ENCODE measurements at places on chromosomes 3 and 15.
A peak's percentile ranks its signal among the peaks of the same experiment; 100 is the strongest.

DNA sequence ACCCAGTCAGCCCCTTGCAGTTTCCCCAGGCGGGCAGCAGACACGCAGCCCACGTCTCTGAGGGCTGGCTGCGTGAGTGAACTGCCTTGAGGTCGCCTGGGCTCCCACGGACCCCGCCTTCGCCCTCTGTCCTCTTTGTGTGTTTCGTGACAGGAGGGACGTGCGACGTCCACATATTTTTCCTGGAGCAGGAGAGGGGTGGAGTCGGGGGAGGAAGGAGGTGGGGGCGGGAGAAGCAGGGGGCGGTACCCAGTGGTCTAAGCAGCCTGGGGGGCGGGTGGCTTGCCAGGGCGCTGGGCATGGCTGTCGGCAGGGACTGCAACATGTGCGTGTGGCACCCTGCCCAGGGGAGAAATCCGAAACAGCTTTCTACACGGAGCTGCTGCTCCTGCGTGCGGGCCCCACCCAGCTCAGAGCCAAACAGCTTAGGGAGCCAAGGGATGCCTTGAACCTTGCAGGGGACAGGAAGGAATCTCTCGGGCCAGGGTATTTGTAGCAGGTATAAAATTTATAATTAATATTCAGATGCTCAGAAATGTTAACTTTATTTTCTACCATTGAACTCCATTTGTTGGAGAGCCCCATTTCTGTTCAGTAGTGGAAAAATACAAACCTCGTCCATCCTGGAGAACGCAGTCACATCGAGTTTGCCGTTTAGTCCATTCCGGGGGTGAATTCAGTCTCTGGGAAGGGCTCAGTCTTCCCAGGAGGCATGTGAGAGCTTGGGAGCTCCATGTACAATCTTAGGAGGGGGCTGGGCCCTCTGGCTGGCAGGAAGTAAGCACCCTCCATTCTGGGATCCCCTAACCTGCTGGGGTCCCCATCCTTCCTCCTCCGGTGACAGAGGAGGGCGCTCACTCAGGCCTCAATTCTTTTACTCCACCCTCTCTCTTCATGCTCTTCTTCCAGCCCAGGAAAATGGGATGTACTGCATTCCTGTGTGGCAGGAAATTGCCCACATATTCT lies 79.1 kb upstream of the MEF2A start:
- DNase-seq = no peak

GRCh38 chr3:186425788-186426730 lies 64.0 kb upstream of the DGKG start:
- peak; percentile 39 for DNase-seq

DNA sequence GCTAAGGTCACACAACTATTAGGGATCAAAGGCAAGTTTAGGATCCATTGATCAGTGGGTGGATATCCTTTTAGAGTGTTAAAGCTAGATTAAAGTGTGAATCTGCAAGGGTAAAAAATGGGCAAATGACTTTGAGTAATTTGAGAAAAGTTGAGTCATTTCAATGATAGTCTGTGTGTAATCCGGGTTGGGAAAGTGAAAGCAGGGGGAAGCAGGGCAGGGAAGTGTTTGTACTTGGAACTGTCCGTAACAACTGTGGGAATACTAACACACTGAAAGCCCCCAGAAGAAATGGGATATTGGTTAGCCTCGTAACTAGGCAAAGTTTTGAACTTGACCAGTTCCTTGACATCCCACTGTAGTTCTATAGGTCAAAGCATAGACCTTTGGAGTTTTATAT lies 187.2 kb upstream of the SLITRK3 start:
- no peak for DNase-seq

DNA sequence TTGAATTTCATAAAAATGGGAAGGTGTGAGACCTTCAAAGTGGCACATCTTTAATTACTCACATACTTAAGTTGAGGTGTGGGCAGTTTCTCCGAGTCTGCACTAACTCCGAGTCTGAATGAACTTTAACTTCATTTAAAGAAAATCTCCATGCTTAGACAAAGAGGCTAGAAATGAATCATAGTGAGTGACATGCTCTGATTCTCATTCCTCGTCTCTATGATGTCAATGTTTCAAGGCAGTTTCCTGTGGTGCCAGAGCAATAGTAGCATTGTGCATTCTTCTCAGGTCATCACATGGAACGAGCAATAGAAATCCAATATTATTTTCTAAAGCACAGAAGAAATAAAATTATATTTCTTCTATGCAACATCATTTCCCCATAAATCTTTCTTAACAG lies 224.8 kb downstream of the KCNMB2 start:
- DNase-seq = no peak

GRCh38 chr3:175212896-175213295 lies 353.8 kb downstream of the NAALADL2 start:
- DNase-seq = no peak

- no peak for DNase-seq
Observed at GRCh38 chr15:76809412-76810103, 95.6 kb downstream of the SCAPER start.

DNA sequence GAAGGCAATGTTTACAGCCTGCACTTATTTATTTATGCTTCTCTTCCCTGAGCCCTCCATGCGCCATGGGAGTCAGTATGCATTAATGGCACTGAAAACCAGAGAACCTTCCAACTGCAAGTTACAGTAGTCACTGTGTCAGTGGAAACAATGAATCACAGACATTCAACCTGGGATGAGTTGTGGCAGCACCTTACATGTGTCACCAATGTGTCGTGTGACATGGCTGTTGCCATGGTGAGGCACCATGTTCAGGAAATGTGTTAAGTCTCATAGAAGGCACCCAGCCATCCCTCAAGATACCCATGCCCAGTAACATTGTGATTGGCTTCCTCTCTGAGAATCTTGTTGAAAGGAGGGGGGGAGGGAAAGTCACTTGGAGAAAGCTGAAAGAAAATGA lies 105.0 kb downstream of the FOXP1 start:
- no peak for DNase-seq

DNA sequence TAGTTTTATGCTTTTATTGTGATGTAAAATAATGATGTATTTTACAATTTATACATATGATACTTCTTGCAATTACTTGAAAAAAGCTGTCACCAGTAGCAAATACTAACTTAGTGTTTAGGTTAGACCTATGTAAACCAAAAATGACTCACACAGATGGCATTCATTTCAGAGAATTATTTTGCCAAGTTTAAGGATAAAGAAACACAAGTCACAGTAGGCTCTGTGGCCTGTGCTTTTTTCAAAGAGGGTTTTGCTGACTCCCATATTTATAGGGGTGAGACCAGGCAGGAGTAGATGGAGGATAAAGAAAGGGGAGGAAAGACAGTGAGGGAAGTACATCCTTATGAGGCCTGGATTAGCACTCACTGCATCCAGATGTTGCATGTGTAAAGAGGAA lies 356.6 kb upstream of the NPAP1 start:
- DNase-seq = no peak

- DNase-seq = no peak
Observed at GRCh38 chr3:148951599-148952361, 39.6 kb upstream of the GYG1 start.

DNA sequence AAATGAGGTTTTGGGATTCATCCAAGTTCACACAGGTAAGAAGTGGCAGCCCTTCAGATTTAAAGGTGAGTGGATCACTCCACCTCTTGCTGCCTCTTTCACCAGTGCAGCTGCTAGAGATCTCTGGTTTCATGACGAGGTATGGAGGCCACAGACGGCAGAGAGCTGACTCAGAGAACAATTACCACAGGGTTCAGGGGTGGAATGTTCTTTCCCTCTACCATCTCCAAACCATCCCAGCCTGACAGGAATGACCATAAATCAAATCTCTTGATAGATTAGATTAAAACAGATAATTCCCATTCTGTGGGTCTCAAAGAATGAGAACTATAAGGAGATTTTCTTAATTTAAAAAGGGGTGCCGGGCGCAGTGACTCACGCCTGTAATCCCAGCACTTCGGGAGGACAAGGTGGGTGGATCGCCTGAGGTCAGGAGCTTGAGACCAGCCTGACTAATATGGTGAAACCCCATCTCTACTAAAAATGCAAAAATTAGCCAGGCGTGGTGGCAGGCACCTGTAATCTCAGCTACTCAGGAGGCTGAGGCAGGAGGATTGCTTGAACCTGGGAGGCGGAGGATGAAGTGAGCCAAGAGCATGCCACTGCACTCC lies 174.2 kb upstream of the ATP11B start:
- DNase-seq = no peak

GRCh38 chr3:10983219-10983916 lies 9.2 kb upstream of the SLC6A1 start:
- peak; percentile 68 for DNase-seq

DNA sequence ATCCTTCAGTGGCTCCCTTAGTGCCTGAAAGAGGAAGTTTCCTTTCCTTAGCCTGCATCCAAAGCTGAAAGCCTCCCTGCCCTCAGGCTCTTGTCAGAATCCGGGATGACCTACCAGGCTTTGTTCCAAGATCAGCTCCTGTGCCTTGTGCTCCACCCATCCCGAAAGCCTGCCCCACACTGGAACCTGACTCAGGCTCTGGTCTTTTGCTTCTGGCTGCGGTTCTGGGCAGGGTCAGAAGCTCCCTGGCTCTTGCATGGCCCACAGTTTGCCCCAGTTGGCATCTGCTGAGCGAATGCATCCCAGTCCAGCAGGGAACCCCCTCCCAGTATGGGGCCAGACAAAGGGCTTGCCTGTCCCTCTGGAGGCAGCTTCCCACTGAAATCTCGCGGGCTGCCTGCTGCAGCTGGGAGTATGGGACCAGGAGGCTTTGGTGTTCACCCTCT lies 25.9 kb upstream of the KIF23 start:
- DNase-seq = no peak

GRCh38 chr3:37625690-37626360 lies 235.9 kb upstream of the CTDSPL start:
- DNase-seq = no peak

- peak; percentile 76 for DNase-seq
Observed at GRCh38 chr15:74788683-74789151, 6.8 kb downstream of the CSK start.

GRCh38 chr3:24088782-24089181 lies 143.7 kb downstream of the NR1D2 start:
- DNase-seq = peak; percentile 43

- DNase-seq = no peak
Observed at GRCh38 chr3:184383033-184383740, 3.3 kb downstream of the CHRD start.

- DNase-seq = no peak
Observed at GRCh38 chr3:189883113-189883753, 237.5 kb downstream of the P3H2 start.

GRCh38 chr3:120171134-120171873 lies 77.1 kb upstream of the GSK3B start:
- no peak for DNase-seq

GRCh38 chr3:42590989-42591756 lies 513 bp downstream of the SS18L2 start:
- DNase-seq = no peak

GRCh38 chr15:60695713-60696522 lies 217.0 kb upstream of the ICE2 start:
- peak; percentile 11 for DNase-seq

DNA sequence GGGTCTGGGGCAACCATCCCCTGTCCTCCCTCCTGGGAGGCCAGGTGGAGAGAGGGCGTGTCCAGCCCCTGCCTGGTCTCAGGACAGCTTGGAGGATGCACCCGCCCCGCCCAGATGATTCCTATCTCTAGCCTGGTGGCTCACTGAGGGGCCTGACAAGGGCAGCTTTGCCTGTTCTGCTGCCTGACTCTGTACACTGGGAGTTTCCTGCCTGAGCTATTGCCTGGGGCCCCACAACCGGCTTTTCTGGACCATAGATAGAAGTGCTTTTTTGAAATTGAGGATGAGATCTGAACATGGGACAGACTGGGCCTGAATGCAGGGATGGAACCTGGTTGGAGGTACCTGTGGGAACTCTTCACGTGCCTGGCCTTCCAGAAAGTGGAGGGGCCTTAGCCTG lies 751 bp upstream of the PLA2G4E start:
- DNase-seq = no peak

GRCh38 chr3:110738531-110738930 lies 333.1 kb upstream of the NECTIN3 start:
- no peak for DNase-seq

DNA sequence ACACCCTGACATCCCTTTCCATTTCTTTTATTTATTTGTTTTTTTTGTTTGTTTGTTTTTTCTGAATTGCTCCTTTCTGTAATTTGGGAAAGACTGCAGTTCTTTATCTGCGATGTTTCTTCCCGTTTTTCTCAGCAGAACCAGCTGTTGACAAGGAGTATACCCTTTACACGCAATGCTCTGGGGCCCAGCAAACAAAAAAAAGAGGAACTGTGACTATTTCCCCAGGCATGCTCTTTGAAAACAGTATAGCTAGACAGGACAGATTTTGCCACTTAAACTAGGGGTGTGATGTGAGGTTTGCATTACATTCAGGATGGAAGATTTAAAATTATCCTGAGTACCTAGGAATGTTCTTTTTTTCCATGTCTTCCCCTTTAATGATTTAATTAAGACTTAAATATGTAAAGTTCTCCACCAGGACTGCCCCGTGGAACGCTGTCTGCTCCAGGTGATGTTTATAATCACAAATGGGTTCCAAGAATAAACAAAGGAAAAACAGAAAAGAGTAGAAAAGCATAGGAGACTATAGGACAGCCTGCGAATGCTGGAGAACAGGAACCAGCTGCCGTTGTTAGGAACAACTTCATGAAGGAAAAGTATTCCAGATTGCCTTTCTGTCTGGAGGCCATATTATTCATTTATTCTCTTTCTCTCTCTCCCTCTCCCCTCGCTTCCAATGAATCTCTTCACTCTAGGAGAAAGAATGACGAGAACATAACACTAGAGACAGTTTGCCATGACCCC lies 43.3 kb downstream of the TGFBR2 start:
- peak; percentile 19 for DNase-seq

DNA sequence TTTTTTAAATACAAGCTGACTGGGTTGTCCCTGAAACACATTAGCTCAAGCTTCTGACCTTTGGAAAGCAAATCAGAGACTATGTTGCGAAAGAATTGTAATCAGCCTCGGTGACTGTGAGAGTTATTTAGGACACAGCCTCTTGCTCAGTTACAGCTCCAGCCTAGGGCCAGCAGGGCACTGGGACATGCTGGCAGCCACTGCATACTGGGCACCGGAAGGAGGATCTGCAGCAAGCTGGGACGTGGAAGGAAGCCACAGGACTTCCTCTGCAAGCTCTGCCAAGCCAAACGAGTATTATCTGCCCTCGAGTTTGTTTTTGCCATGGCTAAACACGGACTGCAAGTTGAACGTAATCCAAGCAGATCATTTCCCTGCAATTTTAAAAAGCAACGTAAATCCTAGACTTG lies 24.4 kb upstream of the COPG1 start:
- DNase-seq = no peak

- no peak for DNase-seq
Observed at GRCh38 chr3:14716591-14716990, 41.6 kb downstream of the C3orf20 start.

DNA sequence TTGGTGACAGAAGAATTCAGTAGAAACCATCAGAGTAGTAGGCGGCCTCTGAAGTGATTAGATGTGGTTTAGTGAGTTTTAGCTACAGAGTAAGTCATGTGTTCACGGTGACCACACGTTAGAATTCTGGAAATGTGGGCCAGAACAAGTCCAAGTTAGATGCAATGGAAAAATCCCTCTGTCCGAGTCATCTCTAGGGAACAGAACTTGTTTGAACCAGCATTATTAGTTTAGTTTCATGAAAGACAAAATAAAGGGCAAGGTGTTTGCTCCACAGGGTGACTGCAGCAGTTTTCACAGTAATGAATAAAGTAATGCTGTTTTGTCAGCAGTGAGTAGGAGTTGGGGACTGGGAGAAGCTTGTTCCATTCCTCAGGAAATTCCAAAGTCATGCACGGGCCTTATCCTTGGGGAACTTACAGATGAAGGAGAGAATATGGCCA lies 100.2 kb downstream of the CGNL1 start:
- DNase-seq = no peak

GRCh38 chr15:90826886-90827435 lies 41.4 kb upstream of the FURIN start:
- no peak for DNase-seq

GRCh38 chr3:131630097-131630496 lies 127.3 kb upstream of the MRPL3 start:
- DNase-seq = peak; percentile 51

Measured in GM20000 (cell line).